ENCODE measurements at places on chromosomes 4 and X. TPM values are rescaled to one million over a fixed set of nuclear protein-coding genes. Genes with fewer than 3 reads are reported as not detected.

Gene RASGEF1B
- not detected for total RNA-seq

Gene USP17L12
- total RNA-seq, result not detected

Gene GJB1
- total RNA-seq, result not detected

Gene CACNA1F
- not detected for total RNA-seq

Gene CLCN5
- total RNA-seq, result 17.1 TPM

Gene HERC3
- total RNA-seq, result 8.8 TPM

Gene AREG
- total RNA-seq, result 1.3 TPM

Gene MAGEA8
- total RNA-seq, result not detected

Gene ETDB
- total RNA-seq, result not detected

Gene RASSF6
- total RNA-seq, result 0.14 TPM

Gene SCML1
- 11.0 TPM for total RNA-seq

Gene EFNB1
- total RNA-seq, result 12.3 TPM

Gene XIAP
- total RNA-seq, result 50.8 TPM

Gene OTUD6A
- total RNA-seq, result not detected

Gene PRSS12
- total RNA-seq, result 14.2 TPM

Gene MTNR1A
- 0.14 TPM for total RNA-seq

Gene UGT2B10
- total RNA-seq, result not detected

Gene CAPN6
- total RNA-seq, result not detected

Gene NDNF
- total RNA-seq, result not detected

Gene EGFL6
- total RNA-seq, result 7.7 TPM

Gene ZFYVE28
- 7.4 TPM for total RNA-seq

Gene FOXR2
- total RNA-seq, result not detected

Gene CCNG2
- total RNA-seq, result 48.8 TPM

Gene TMEM156
- 3.7 TPM for total RNA-seq

Gene SHROOM3
- total RNA-seq, result 7.9 TPM

Gene TMSB15B
- total RNA-seq, result 0.57 TPM

Gene EDA2R
- 1.3 TPM for total RNA-seq

Data from placental pericyte (primary cell).